ENCODE measurements at places on chromosomes 6 and 20.

- no peak for DNase-seq
Observed at GRCh38 chr6:76381612-76382011, 309.1 kb upstream of the IMPG1 start.

- DNase-seq, result no peak
Observed at GRCh38 chr6:44642349-44642748, 254.8 kb downstream of the CDC5L start.

DNA sequence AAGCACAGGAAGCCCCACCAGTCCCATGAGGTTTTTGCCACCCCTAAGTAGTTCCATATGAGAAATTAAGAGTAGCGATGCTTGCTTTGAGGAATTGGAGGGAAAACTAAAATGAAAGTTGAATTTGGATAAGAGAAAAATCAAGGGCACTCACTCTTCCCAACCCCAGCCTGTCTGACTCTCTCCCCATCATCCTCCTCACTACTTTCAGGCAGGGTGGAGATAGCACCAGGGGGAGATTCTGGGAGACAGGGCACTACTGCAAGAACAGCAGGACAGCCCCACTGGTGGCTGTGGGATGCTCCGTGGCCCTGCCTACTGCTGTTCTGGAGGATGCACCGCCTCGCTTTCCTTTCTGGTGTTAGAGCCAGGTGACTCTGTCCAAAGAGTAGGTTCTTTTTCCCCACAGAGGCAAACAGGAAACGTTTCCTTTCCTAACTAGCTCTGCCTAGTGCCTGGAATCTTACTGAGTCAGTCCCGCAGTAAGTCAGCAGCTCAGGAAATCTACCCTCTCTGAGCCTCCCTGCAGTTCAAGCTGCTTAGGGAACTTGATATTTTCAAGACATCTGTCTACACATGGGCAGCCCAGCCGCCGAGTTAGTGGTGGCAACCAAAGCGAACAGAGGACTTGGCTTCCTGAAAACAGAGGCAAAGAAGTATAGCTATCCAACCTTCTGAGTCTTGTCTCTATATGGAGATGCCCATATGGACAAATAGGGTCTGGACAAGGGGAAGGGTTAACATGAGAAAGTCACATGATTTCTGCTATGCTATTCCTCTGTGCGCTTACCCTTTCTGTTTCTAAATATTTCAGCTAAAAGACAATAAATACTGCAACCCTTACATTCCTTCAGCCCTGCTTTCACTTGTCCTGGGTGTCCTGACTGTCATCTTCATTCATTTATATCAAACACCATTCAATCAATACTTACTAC lies 11.4 kb downstream of the HLA-E start:
- no peak for DNase-seq

DNA sequence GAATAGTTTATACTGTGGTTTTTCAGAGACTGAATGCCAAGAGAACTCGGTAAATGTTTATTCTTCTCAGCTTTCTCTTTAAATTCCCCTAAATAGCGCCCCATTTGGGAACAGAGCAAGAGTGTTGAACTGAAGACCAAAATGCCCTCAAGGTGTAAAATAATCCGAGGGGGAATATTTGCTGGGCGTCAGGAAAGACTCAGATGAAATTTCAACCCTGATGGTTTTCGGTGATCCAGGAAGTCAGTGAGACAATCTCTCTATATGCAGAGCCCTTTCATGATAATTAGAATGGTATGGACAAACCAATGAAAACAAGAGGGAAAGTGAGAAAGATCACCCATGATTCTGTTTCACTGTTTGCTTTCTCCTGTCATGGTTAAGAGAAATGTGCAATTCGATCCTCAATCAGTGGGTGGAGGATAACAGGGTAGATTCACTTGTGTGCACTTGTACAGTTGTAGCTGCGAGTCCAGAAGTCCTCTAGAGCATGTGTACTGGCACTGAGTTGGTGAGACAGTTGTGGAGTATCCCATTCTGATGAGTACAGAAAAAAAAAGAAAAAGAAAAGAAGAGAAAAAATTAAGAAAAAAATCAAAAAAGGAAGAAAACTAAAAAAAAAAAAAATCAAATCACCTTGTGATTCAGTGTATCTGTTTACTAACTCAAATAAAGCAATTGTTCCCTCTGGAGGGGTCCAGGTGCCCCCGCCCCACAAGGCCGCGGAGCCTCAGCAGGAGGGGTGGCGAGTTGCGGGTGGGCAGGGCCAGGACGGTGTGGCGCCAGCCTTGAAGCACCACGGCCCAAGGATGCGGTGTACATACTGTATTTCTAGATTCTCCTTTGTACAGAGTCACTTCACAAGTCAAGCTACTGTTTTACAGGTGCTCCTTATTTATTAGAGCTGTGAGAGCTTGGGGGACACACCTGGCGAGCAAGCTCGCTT lies 164.9 kb downstream of the SCML4 start:
- no peak for DNase-seq

- no peak for DNase-seq
Observed at GRCh38 chr6:91664327-91664959, 1077.6 kb upstream of the MAP3K7 start.

DNA sequence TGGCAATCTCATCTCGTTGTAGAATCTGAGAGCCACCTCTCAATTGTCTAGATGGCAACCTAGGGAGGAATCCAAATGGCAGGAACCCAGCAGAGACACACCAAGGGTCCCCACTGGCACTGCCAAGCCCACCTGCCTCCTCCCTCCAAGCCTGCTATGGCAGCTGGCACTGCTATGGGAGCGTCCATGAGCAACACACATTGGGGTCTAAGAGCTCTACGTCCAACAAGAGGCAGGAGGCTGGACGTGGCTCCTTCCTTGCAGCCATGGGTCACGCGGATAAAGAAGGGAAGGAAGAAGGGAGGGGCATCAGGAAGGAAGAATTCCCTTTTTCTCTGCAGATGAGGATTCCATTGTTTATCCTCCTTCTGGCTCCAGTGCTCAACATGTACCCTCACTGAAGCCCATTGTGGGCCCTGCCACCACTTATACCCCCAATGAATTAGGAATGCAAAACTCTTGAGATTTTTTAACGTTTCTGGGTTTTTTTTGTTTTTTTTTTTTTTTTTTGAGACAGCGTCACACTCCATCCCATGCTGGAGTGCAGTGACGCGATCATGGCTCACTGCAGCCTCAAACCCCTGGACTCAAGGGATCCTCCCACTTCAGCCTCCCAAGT lies 17.3 kb downstream of the ATP9A start:
- DNase-seq, result no peak

DNA sequence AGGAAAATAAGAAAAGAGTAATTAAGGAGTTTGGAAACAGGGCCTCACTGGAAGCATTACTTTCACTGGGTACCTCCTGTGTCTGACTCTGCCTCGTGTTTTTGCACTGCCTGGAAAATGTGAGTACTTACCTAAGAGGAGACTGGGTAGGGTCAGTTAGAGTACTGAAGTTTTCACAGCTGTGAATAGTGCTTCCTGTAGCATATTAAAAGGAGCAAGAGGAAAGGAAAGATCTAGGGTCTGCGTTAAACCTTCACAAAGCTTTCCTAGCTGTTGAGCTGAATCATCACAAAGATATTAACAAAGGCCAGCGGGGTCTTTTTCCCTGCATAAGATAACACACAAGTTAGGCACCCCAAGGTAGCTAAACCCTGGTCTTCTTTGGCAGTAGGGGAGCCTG lies 82.3 kb downstream of the MLIP start:
- no peak for DNase-seq

DNA sequence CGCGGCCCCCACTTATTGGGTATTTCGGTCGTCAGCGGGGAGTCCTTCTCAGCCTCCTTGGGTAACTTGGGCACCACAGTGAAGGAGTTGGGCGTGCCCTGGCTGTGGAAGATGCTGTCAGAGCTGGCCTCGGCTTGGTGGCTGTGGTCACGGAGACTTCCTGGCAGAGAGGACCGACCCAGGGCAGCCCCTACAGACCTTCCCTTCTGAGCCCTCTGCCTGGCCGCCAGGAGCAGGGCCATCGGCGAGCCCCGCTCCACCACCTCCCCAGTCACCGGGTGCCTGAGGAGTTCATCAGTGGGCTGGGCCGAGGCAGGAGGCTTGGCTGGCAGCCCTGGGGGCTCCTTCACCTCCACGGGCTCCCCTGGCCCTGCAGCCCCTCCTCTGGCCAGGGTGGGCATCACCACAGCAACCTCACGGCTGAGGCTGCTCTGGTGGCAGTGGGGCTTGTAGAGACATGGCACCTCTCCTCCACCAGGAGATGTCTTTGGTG lies 37.2 kb downstream of the C6orf132 start:
- DNase-seq, result no peak

DNA sequence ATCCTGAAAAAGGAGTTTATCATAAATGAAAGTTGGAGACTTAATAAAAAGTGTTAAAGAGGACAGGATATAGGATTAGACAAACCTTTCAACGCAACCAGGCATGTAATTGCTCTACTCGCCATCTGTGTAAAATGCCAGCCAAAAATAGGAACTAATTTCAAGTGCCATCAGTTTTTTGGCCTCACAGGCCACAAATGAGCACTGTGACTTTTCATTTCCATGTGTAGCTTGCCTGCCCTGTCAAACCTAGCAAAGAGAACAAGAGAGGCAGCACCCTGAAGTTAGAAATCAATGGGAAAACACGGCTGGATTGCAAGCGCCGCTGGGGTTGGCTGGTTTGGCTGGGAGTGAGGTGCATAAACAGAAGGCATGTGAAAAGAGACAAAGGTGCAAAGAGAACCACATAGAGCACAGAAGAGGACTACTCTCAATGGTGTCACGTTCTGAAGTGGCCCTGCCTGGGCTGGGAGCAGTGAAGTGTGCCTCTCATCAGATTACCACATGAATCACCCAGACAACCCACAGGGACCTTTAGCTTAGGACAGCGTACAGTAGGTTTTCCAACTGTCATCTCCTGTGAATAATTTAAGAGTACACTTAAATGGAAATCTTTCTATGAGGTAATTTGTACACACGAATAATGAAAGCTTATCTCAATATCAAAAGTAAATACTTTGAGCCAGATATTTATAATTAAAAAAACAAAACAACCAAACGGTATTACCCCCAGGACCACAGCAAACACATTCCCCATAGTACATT lies 78.0 kb upstream of the NHSL1 start:
- DNase-seq, result no peak

DNA sequence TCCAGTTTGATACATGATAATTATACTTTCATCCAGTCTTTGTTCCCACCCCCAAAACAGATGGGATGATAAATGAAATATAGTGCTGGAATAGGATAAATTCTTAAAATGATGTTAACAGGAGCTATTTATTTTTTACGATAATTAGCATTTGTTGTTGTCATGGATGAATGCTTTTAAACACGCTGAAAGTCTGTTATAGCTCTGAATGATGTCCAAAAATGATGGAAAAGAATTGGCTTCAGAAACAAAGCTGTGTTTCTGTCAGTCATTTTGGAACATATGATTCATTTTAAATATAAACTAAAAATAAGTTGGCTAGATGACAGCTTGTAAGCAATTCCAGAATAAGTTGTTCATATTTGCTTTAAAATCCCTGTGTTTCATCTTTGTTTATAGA lies 237.4 kb downstream of the GRIK2 start:
- DNase-seq, result no peak

- no peak for DNase-seq
Observed at GRCh38 chr6:136969930-136970329, 47.8 kb downstream of the SLC35D3 start.

DNA sequence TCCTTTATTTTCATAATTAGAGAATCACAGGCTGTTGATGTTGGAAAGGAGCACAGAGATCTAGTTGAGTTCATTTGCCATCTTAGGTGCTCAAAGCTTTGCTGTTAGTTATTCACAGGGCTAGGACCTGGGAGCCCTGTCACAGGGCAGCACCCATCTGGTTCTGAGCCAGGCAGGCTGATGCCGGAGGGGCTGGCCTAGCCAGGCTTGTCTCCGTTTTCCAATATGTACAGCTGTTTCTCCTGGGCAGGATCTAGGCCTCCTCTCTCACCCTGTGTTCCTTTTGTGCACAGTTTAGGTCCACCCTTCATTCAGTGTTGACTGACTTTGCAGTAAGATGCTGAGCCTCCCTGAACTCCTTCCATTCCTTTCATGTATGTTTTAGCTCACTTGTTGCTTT lies 33.4 kb downstream of the LRRC1 start:
- no peak for DNase-seq

DNA sequence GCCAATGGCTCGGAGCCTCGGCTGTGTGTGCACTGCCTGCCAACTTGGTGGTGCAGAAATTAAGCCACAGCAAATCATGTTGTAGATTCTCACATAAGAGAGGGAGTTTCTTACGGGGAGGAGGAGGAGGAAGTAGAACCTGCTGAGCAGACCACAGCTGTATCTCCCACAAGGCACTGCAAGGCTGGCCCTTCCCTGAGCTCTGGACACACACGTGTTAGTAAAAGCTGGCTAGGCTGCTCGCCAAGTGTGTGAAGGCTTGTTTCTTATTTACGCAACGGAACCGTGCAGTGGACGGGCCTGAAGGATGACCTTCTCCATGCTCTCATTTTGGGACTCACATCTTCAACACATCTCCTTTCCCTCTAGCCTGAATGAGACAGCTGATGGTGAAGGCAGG lies 15.7 kb upstream of the QKI start:
- DNase-seq, result no peak

- DNase-seq, result no peak
Observed at GRCh38 chr6:4776493-4777393, 539 bp downstream of the CDYL start.

DNA sequence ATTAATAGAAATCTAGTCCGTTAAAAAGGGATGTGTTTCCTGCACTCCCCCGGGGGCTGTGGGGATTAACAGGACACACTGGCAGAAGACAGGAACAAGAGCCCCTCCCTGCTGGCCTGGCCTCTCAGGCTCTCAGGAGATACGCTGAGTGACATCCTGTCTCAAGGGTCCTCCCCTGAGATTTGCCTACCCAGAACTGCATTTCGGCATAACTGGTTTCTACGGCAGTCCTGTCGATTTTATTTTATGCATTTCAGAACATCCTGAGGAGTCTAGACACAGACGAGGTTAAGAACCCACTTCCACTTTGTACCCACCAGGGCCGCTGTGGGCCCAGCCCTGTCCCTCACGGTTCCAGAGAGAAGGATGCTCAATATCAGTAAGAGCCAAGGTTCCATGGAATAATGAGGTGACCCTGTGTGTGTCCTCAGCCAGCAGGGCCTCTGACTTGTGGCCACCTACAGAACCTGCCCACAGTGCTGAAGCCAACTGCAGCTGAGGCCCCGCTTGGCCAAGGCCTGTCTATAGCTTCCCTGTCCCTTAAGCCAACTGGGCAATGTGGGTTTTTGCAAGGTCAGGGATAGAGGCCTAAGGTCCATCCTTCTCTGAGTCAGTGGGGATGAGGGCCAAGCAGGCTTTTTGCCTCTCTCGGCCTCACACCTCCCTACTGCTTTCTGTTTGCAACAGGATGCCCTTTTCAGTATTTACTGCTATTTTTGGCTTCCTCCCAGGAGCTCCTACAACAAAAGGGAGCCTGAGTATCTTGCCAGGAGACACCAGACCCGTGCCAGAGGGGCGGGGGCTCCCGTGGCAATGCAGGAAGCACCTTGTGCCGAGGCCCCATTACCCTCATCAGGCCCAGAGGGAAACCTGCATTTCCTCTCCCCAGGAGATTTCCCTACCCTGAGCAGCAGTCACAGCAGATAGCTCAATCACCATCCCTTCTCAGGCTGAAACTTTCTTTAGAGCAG lies 14.7 kb downstream of the UQCC2 start:
- peak; percentile 15 for DNase-seq

Data from AG04450 (cell line).